Dermis microvascular lymphatic vessel endothelial cell (primary cell): ENCODE measurements at places on chromosomes 16 and 17. TPM values are rescaled to one million over a fixed set of nuclear protein-coding genes. Genes with fewer than 3 reads are reported as not detected.

Gene CCL13
- not detected in 2 replicates for total RNA-seq

Gene FNDC8
- total RNA-seq = under 0.01 TPM in 1 of 2 replicates, not detected in the other

- DNase-seq = peak; percentile 100
Observed at GRCh38 chr16:53503270-53503923, 388 bp upstream of the AKTIP start.

- DNase-seq = no peak
Observed at GRCh38 chr17:4971826-4972225, 4.2 kb upstream of the SPAG7 start.

GRCh38 chr16:85871756-85872155 is 27.2 kb upstream of the IRF8 start:
- DNase-seq = no peak

- DNase-seq = no peak
Observed at GRCh38 chr16:22888791-22889190, 74.8 kb downstream of the HS3ST2 start.

DNA sequence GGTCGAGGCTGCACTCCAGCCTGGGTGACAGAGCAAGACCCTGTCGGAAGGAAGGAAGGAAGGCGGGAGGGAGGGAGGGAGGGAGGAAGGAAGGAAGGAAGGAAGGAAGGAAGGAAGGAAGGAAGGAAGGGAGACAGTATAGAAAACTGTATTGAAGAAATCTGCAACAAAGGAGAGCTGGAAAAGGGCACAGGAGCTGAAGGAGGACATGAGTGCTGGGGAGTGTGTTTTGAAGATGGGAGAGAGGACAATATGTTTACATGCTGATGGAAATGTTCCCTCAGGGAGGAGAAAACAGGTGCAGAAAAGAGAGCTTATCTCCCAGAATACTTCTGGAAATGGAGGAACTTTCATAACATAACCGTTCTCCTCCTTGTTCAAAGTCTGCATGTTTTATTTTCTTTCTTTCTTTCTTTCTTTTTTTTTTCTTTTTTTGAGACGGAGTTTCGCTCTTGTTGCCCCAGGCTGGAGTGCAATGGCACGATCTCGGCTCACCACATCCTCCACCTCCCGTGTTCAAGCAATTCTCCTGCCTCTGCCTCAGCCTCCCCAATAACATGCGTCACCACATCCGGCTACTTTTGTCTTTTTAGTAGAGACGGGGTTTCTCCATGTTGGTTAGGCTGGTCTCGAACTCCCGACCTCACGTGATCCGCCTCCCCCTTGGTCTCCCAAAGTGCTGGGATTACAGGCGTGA is 2.7 kb upstream of the HAP1 start:
- no peak for DNase-seq

DNA sequence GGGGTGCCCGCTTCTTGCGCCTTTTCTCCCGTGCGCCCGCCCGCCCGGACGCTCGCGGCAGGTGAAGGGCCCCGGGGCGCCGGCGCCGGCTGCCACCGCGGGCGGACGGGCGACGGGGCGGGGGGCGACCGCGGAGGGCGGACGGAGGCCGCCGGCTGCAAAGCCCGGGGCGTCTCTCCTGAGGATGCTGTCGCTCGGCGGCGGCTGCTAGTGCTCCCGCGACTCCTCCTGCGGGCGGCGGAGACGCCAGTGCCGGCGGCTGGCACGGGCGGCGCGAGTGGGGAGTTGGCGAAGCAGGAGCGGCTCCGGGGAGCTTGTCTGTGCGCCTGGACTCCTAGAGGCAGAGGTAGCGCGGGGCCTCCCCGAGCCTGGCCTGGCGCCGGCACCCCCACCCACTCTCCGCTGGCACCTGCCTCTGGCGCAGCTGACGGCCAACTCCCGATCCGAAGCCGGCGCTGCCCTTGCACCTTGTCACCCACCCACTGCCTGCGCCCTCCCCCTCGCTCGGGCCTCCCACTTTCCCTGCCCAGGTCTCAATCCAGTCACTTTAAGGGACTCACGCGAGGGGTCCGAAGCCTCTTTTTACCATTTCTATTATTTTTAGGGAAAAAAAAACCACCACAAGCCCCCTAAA is at the start of gene FAM20A:
TSS of gene FAM20A (minus strand) at position 437 of the 634 bp plus-strand sequence. CDS start 701 bp downstream, outside the sequence.
- DNase-seq = no peak

DNA sequence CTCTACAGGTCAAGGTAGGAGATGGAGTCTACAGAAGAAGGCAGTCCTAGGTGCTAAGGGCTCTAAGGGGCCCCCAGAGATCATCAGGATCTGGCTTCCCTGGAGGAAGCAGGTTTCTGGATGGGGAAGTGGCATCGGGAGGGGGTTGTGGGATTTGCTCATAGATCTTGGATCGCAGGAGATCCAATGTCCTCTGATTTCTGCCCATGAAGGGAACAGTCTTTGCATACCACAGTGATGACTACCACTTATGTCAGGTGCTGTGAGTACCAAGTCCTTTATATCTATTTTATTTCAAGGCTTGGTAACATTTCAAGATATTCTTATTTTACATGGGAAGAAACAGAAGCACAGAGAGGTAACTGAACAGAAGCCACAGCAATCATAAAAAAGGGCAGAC is 164.0 kb downstream of the RGS9 start:
- no peak for DNase-seq

DNA sequence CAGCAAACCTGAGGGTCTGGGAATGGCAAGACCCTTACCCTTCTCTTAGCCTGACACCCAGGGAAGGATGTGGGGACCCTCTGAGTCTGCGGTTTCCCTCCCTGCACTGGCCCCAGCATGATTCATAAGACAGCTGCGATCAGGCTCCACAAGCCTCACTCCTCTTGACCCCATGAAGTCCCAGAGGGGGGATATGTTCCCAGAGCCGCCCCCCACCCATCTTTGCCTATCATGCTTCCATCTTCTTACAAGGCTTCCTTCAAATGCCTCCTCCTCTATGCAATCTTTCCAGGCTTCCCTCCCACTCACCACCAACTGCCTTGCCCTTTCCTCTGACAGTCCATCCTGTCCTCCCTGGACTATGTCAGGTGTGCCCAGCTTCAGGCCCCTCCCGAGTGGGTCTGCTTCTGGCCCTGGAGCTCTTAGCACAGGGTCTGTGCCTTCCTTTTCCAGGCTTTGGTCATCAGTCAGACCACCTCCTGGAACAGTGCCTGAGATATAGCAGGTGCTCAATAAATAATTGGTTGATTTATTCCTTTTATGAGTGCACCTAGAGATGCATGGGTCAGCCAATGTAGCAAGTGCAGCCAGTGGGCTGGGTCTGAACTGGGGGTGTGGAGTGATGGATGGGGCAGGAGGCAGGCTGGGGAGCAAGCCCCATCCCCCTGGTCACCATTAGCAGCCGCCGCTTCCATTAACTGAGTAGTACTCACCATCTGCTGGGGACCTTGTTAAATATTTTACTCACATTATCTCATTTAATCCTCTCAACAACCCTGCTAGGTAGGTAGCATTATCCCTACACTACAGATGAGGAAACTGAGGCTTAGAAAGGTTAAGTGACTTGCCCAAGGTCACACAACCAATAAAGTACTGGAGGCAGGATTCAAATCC is 8.4 kb downstream of the DLX3 start:
- no peak for DNase-seq

DNA sequence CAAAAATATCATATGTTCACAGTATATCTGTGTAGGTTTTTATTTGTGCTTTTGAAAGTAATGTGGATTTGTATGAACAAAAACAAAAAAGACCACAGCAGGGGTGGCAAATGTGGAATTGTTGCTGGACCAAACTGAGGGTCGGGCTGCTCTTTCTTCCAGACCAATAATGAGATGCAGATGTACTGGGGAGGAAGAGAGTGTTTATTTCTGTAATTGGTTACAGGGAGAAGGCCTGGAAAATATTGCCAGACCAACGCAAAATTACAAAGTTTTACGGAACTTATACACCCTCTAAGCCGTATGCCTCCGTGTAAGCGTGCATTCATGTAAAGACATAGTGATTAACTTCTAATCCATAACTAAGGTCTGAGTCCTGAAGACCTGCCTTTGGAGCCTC is 353.9 kb upstream of the C16orf82 start:
- no peak for DNase-seq

- DNase-seq = peak; percentile 76
Observed at GRCh38 chr17:32253117-32253611, 12.5 kb upstream of the RHBDL3 start.

DNA sequence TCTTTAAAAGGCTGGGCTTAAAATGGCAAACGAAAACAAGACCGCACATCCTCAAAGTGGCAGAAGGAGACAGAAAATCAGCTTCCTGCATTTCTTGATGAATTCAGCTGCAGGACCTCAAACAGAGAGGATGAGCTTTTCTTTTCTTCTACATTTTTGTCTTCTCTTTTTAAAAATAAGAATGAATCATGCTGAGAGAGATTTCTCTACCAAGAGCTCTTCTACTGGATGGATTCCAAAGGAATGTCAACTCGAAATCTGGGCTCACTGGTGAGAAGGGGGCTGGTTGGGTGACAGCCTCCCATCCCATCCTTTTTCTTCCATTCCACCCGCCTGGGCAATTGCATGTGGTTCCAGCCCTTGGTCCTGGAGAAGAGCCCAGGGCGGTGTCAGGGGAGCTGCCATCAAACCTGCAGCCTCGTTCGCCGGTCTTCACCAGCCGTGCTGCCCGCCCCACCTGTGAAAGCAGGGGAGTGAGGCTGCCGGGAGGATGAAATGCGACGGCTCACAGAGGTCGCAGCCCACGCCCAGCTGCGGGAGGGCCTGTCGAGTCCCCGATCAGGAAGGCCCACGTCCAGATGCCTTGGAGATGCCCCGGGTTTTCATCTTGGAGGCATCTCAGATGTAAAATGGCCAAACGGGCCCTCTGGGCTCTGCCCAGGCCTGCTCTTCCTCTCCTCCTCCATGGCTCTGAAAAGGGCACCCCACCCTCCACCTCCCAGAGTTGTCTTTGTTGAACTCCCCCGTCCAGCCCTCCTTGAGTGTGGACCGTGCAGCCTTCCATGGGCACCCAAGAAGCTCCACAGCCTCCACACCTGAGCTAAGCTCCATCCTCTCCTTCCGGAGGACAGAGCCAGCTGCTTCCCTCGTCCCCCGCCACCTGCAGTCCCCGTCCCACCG is 121.9 kb downstream of the FOXL1 start:
- DNase-seq = no peak

DNA sequence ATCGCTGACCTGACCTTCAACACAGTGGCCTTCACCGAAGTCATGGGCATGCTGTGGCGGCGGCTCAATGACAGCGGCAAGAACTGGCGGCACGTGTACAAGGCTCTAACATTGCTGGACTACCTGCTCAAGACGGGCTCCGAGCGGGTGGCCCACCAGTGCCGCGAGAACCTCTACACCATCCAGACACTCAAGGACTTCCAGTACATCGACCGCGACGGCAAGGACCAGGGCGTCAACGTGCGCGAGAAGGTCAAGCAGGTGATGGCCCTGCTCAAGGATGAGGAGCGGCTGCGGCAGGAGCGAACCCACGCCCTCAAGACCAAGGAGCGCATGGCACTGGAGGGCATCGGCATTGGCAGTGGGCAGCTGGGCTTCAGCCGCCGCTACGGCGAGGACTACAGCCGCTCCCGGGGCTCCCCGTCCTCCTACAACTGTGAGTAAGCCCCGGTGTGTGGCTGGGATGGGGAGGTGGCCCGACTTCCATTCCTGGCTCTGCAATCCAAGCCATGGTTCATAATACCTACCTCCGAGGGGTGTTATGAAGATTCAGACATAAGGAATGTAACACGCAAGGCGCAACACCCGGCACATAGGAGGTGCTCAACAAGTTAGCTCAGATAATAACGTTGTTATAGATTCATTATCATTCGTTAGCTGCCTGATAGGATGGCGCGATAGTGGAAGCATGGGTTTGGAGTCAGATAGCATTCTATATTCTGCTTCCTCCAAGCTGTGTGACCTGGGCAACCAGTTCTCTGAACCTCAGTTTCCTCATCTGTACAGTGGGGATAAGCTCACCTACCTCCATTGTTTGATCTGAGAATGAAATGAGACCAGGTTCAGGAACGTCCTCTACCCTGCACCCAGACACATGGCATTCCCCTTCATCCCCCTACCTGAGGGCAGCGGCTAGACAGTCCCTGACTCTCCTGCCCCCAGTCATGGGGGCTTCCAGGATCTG is 4.4 kb downstream of the EPN3 start:
- DNase-seq = no peak

GRCh38 chr16:71637398-71637797 is 11.4 kb downstream of the MARVELD3 start:
- DNase-seq = no peak

GRCh38 chr16:67672739-67673662 is 6.4 kb downstream of the C16orf86 start:
- DNase-seq = peak; percentile 71

GRCh38 chr17:187130-187529 is 5.7 kb upstream of the DOC2B start:
- DNase-seq = no peak

DNA sequence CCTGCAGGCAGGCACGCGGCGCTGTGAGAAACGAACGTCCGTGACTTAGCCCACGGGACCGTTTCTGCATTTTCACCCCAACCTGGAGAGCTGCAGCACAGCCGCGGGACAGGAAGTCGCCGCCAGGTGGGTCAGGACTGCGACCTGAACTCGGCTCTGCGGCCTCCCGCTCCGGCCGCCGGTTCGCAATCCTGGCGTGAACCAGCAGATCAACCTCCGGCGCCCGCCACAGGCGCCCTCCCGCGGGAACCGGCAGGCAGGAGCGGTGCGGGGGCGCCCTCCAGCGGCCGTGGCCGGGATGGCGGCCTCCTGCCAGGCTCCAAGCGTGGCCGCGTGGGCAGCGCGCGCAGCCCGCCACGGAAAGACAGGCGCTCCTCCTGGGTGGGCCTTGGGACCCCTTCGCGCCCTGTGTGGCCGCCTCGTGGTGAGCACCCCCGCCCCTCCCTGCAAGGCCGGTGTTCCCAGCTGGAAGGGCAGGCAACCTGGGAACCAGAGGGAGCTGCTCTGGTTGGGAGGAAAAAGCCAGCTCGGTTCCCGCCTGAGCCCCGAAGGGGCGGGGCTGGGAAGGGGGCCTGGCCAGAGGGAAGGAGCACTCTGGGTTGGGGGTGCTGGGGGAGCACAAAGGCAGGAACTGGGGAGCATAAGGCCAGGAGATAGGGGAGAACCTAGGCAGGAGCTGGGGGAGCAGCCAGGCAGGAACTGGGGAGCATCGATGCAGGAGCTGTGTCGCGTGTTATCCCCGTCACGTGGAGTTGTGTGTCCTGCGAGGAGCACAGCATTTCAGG is 28.2 kb downstream of the ACTG1 start:
- peak; percentile 82 for DNase-seq

GRCh38 chr16:88378401-88378800 is 4.4 kb upstream of the ZNF469 start:
- no peak for DNase-seq
